ENCODE measurements at places on chromosomes 5 and 9.

- no peak for DNase-seq
Observed at GRCh38 chr9:26955222-26955903, 849 bp upstream of the IFT74 start.

GRCh38 chr5:162956570-162956969, 480.8 kb upstream of the CCNG1 start:
- DNase-seq = no peak

- no peak for DNase-seq
Observed at GRCh38 chr5:58048185-58048925, 411.5 kb downstream of the PLK2 start.

DNA sequence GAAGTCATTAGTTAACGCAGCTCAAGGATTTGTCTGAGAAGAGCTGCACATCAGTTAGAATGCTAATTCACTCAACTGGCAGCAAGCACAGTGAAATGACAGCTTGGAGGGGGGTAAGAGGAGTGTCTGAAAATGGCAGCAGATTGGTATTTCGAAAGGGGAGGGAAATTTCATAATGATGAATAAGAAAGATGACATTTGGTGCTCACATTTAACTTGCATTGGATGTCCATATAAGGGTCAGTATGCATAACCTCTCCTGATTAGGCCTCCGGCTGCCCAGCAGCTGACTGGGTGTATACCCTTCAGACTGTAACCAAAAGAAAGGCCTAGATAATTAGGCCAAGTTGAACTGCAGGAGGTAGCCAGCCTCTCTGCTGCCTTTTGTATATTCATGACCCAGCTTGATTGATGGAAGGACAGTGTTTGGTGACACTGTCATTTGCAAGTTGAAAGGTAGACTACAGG, 131.0 kb downstream of the PBX3 start:
- DNase-seq = no peak

- no peak for DNase-seq
Observed at GRCh38 chr5:2184563-2185540, 302.1 kb upstream of the IRX4 start.

GRCh38 chr9:72006501-72006900, 53.9 kb downstream of the C9orf57 start:
- no peak for DNase-seq

DNA sequence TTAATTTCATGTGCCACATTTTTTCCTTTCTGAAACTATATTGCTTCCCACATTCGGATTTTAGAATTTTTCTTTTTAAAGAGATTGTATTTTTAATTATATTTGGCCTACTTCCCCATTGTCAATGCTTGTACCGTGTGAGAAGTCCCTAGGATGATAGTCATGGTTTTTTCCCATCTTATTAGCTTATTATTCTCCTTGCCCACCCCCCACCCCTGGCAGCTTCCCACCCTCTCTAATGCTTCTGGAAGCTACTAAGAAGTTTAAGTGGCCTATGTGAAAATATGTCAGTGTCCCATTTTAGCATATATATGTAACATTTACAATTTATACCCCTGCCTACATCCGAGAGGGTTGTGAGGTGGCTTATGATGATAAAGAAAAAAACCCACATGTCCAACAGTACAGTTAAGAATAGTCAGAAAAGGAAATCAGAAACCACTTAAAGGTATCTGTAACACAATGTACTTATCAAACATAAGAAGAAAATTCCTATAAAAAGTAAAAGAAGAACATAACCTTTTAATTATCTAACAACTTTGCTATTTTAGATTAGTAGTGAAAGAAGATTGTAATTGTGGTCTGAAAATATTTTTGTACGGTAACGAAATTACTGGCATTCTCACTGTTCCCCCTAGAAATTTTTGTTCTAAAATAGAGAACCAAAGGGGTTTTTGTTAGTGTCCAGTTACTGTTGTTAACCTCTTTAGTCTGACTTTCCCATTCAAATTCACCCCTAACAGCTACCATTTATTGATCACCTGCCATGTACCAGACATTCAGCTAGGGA, 62.1 kb downstream of the SLC44A1 start:
- no peak for DNase-seq

- DNase-seq = no peak
Observed at GRCh38 chr5:652023-652515, 39.9 kb downstream of the CEP72 start.

DNA sequence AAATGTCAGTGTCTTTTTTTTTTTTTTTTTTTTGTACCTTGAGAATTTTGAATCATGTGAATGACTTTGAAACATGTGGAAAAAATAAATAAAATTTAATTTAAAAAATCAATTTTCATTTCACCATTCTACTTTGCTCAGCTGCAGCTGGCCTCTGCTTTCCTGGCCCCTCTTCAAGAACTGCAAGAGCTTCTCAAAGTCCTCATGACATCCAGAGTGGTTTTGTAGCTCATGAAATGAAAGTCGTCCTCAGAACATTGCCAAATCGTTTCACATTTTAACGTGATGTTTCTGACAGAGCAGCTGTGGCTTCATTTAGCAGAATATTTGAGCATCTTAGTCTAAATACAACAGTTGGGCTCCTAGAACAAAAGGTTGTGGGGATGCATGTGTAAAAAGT, 47.9 kb upstream of the TMEM215 start:
- no peak for DNase-seq

DNA sequence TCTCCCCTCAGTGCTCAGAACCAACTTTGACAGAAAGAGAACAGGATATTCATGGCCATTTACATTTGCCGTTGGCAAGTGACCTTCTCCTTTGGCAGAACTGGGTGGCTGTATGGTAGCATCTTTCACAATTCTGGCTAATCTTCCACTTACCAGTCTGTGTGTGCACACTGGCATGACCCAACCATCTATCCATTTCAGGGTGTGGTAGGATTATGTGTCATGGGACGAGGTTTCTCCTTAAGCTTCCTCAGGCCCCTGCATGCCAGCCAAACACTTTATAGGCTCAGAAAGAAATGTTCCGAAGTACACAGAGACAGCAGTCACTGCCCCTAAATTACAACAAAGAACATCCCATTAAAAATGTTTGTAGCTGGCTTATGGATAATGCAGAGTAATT, 497.1 kb downstream of the NFIB start:
- DNase-seq = no peak

GRCh38 chr5:98816582-98817222, 43.2 kb downstream of the RGMB start:
- DNase-seq = peak; percentile 43

GRCh38 chr5:125452991-125453390, 706.6 kb upstream of the ZNF608 start:
- DNase-seq = no peak

DNA sequence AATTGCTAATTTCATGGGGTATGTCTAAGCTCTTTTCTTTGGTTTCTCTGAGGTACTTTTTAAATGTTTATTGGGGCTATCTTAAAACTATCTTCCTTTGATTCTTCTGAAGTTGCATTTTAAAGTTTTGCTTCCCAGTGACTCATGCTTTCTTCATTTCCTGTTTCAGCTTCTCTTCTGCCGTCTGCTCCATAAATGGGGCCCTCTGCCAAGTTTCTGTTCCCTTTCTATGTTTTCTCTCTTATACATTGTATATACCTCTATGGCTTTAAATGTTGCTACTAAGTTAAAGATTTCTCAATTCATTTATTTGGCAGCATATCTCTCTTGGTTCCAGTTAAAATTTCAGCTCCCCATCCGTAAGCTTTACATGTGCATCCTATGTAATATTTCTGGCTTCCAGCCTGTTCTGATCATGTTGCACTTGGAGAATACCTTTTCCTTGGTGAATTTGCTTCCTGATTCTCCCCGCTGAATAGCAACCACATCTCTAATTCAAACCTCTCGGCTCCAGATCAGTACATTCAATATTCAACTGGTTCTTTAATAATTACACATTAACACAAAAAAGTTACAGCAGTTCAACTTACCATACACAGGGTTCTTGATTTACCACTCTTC, 125.3 kb downstream of the ST8SIA4 start:
- DNase-seq = peak; percentile 76

DNA sequence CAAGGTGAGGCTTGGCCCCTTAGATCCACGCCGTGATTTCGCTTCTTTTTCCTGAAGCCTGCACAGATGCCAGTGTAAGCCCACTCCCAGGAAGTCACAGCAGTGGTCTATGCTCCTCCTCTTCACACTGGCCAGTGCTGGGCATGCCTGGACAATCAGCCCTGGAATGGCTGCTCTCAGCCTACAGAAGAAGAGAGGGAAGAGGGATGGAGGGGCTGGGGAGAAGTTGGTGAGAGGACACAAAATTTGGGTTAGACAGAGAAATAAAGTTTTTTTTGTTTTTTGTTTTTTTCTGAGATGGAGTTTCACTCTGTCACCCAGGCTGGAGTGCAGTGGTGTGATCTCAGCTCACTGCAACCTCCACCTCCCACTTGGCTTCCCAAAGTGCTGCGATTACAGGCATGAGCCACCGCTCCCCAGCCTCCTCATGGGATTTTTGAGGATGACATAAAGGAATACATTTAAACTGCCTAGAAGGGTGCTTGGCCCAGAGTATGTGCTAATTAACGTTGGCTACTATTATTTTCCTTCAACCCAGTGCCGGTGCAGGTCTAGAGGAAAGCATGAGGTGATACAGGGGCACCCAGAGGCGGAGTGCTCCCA, 830 bp downstream of the S100Z start:
- no peak for DNase-seq

DNA sequence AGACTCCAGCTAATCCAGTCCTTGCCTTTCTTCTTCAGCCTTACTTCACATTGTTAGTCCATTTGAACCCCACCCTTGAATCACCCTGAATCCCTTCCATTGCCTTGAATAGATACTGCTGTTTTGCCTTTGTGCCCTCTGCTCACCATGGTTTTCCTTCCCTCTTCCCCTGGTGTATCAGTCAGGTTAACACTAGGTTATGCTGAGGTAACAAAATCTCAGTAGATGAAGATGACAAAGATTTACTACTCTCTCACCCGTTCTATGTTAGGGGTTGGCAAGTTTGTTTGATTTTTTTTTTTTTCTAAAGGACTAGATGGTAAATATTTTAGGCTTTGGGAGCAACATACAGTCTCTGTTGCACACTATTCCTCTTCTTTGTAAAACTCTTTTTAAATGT, 3.3 kb upstream of the VLDLR start:
- DNase-seq = no peak

DNA sequence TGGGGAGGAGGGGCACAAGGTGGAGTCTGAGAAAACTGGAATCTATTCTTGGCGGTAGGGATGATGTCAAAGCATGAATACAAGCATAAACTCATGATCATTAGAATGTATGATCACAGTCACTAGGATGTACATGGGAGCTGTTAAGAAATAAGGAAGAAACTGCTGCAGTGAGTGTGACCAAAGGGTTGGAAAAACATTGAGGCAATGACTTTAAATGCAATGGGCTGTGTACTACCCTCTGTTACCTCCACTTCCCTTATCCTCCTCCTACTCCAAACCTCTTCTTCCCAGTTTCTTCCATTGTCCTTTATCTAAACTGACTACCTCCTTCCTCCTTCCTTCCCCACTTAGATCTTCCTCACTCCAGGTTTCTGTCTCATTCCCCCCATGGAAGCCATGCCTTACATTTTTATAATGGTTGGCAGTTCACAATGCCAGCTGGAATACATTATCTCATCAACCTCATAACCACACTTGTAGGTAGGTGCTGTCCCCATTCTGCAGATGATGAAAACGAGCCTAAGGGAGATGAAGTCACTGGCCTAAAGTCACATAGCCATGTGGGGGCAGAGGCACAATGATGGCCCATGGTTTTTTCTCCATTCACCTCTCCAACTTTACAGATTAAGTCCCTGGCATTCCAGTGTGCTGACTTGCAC, 21.9 kb upstream of the TNFSF15 start:
- no peak for DNase-seq

GRCh38 chr5:143017541-143017940, 247.4 kb downstream of the ARHGAP26 start:
- DNase-seq = no peak

- DNase-seq = no peak
Observed at GRCh38 chr9:128022886-128023285, 42.1 kb upstream of the EEIG1 start.

DNA sequence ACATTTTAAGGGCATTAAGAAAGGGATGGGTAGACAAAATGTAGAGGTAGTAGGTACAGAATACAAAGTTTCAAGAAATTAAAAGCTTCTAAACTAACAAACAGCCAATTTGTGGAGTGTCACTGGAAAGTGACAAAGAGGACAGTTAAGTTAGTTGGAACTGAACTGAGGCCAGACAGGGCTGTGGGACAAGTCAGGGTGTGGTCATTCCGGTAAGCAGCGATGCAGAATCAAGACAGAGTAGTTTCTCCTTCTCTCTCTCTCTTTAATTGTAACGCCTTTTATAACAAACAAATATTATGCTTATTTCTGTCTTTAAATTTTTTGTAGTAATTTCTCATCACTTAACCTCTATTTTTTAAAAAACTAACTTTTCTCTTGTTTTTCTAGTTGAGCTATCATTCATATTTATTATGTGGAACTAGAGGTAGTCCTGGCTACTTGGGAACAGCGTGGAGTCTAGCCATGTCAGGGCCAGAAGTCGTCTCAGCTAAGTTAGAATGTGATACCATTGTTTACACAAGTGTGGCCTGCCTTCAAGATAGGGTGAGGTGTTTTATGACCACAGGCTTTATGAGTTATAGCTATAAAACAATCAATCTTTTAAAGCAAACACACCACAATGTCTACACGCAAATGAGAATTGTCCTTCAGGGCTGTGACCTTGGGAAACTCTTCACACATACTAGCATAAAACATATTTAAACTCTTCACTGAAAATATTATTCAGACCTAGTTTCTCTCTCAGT, 115.3 kb upstream of the CDKN2B start:
- peak; percentile 87 for DNase-seq

DNA sequence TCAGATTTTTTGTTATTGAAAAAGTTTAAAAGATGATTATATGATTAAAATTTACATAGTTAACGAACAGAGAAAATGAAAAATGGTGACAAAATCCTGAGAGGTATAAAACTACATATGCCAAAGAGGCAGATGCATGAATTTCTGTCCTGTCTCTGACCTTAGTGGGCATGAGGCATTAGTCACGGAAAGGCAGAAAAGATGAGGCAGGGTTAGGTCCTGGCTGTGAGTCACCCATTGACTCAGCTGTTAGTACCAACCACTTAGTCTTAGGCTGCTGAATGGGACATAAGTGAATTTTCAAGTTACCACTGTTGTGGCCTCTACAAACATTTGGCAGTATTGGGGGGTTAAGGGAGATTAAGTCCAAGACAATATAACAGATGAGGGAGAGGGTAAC, 33.1 kb downstream of the RASA1 start:
- DNase-seq = peak; percentile 58

All from LoVo (cell line).